ENCODE measurements at places on chromosomes 12 and 14. TPM values are rescaled to one million over a fixed set of nuclear protein-coding genes. Genes with fewer than 3 reads are reported as not detected.
A peak's percentile ranks its signal among the peaks of the same experiment; 100 is the strongest.

DNA sequence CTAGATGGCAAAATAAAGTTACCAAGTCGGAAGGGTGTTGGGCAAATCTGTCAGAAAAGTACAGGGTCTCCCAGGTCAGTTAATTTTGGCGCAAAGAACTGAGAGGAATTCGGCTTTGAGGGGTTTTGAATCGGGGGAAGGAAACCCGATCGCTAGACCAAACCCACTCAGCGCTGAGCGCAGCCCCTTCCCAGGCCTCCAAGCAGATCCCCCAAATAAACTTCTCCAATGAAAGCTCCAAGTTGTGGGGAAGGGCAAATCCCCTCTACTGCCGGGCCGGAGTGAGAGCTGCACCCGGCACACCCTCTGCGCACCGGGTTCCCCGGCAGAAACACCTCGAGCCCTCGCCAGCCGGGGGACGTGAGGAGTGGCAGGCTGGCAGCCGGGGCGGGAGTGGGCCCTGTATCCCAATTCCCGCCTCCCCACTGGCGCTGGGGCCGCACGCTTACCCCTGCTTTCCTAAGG, 441 bp downstream of the E2F7 start:
- DNase-seq: no peak

DNA sequence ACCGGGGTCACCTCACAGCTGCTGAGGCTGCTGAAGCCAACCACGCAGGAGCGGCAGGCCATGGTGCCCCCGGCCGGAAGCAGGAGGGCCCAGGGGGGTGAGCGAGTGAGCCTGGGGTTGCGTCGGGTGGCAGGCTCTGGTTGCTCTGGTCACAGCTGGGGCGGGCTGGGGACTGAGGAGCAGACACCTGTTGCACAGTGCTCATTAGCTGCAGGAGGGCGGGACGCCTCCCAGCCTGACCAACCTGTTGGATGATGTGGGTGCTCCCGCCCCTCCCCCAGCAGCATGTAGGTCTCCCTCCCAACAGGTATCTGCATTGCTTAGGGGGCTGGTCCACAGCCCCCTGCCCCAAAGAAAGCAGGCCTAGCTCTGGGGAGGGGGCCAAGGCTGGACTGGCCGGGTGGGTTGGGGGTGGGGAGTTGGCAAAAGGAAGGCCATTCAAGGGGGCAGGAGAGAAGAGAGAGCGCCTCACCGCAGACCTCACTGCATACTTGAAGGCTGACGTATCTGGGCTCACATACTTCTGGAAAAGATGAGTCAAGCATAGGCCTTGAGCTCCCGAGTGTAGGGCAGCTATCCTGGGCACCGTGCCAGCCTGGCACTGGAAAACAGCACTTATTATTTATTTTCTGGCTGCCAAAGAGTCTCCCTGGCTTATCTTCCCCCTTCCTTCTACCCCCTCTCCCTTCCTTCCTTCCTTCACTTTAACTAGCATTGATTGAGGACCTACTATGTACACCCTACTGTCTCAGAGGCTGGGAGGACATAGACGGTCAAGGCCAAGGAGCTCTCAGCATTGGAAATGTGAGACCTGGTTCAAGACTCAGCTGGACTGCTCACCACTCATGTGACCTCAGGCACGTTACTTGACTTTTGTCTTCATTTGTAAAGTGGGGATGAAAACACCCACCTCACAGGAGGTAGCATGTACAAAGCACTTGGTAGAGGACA, at the start of gene KRT80:
TSS of gene KRT80 (minus strand) at position 174 of the 951 bp plus-strand sequence. CDS start at position 62, 112 bp downstream.
- peak; percentile 17 for DNase-seq

- DNase-seq: no peak
Observed at GRCh38 chr12:71124835-71125460, 32.9 kb downstream of the TSPAN8 start.

GRCh38 chr14:94114589-94115057, 4.1 kb downstream of the IFI27 start:
- DNase-seq: no peak

The CLEC9A gene
- not detected for total RNA-seq

The SIX6 gene
- total RNA-seq: not detected

All from glutamatergic neuron (in vitro differentiated cells).